ENCODE measurements at places on chromosomes 13 and 19.

- no peak for DNase-seq
These were observed 219.6 kb downstream of the GPC6 start for GRCh38 chr13:93446238-93446637.

GRCh38 chr13:65497265-65497664 is 1732.9 kb downstream of the PCDH9 start:
- DNase-seq: no peak

DNA sequence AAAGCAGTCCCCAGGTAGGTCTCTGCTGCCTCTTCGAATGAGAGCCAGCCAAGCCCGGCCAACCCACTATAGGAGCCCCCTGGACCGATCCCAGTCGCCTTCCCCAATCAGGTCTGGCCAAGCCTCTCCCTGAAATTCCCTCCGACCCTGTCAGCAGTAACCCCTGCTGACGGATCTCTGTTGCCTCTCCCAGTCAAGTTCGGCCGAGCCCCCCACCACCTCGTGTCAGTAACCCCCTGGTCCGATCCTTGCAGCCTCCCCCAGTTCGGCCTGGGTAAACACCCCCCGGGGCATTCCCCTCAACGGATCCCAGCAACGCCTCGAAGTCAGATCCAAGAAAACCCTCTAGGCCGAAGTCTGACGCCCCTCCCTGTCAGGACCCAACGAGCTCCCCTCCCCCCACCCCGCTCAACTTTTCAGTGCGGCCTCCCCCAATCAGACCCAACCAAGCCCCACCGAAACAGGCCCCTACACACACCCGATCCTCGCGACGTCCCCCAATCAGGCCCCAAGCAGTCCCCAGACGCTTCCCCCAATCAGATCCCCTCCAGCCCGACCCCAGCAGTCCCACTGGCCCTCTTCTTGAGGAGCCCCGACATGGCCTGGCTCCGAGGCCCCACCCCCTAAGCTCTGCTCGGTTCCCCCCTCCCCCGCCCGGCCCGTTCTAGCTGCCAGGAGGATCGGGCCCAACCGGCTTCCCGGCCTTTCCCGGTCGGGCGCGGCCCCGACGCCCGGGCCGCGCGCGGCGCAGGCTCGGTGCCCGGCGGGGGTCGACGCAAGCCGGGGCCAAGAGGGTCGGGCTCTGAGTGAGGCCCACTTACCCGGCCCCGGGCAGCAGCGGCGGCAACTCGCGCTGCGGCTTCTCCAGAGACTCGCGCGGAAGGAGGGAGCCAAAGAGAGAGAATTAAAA is 1.8 kb downstream of the TNPO2 start:
- no peak for DNase-seq

DNA sequence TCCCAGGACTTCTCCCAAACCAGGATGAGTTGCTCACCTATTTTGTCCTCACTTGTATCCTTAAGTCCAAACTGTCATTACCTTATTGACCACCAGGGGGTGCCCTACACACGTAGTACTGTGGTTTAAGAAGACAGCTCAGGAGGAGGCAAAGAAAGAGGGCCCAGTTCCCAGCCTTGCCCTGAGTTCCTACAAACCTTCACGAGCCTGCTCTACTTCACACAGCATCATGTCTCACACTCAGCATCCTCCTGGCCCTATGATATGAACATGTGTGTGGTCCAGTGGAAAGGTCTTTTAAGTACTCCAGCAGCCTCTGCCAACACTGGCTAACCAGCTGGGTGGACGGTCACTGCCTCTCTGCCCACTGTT is 8.1 kb upstream of the ZNF784 start:
- peak; percentile 87 for DNase-seq

DNA sequence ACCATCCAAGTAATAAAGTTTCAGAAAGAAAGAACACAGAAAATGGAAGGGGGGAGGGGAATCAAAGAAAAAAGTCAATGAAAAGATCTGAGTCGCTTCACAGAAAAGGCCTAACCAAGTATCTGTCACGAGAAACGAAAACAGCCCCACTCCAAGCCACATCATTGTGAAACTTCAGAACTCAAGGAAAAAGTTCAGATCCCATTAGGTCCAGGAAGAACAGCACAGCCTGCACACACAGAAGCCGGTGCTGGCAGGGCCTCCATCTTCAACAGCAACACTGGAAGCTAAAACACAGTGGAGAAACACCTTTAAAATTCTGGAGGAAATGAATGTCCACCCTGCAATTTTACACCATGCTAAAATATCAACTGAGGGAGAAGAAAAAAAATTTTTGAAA is 8.0 kb downstream of the STK24 start:
- no peak for DNase-seq

- no peak for DNase-seq
These were observed 76.6 kb downstream of the ZIC5 start for GRCh38 chr13:99894840-99895443.

- DNase-seq: peak; percentile 76
These were observed 26.6 kb downstream of the MCF2L start for GRCh38 chr13:112995395-112996191.

DNA sequence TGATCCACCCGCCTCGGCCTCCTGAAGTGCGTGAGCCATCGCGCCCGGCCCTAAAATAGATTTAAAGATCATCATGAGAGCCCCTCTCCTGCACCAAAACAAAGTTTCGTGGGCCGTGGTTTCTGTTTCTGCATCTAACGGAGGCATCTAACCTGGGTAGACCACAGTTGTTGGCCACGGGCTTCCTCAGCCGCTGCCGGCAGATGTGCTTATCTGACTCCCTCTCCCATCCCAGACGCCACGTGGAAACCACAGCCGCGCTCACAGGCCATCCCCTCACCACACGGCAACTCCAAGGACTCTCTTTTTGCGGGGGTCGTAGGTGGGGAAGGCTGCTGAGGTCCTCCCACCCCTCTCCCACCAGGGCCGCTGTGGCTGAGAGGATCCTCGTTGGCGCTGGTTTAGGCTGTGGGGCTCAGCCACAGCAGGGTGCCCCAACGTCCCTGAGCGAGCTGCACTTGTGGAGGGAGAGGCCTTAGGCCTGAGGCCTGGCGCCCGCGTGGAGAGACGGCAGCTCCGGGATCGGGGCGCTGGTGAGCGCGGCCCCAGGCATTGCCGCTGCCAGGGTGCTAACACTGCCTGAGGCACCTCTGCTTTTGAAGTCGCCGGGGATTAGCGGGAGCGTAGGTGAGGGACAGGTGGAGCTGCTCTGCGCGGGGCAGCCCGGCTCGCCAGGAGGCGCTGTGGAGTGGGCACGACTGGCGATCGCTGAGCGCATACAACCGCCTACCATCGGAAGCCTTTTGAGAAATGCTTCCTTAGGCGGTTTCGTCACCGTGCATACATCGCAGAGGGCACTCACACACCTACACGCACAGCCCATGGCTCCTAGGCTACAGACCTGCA is 8.9 kb downstream of the ZSCAN1 start:
- DNase-seq: no peak

DNA sequence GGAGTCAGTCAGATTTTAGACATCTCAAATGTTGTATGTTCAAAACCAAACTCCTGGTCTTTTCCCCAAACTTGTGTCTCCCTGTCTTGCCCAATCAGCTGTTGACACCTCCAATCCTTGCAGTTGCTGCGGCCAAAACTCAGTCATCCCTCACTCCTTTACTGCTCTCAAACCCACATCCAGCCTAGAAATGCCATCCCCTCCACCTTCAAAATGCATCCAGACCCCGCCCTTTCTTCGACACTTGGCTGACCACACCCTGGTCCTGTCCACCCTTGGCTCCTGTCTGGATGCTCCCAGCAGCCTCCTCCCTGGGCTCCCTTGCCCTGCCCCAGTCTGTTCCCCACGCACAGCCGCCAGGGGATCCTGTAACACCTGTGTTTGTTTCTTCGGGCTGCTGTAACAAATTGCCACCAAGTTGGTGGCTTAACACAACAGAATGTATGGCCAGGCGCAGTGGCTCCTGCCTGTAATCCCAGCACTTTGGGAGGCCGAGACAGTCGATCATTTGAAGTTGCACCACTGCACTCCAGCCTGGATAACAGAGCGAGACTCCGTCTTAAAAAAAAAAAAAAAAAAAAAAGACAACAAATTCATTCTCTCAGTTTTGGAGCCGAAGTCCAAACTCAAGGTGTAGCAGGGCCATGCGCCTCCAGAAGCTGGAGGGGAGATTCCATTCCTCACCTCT is 11.7 kb downstream of the PLD3 start:
- DNase-seq: no peak

DNA sequence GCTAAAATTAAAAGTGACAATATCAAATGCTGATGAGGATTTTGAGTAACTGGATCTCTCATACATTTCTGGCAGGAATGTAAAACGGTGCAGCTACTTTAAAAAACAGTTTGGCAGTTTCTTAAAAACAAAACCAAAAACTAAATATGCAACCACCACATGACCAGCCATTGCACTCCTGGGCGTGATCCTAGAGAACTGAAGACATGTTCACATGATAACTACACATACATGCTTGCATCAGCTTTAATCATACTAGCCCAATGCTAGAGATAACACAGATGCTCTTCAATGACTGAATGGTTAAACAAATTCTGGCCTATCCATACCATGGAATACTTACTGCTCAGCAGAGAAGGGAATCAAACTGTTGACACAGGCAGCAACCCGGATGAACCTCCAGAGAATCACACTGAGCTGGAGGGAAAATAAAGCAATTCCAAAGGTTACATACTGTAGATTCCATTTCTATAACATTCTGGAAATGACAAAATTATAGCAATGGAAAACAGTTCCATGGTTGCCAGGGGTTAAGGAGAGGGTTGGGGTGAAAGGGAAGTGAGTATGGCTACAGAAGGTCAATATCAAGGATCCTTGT is 25.5 kb upstream of the NAXD start:
- no peak for DNase-seq

DNA sequence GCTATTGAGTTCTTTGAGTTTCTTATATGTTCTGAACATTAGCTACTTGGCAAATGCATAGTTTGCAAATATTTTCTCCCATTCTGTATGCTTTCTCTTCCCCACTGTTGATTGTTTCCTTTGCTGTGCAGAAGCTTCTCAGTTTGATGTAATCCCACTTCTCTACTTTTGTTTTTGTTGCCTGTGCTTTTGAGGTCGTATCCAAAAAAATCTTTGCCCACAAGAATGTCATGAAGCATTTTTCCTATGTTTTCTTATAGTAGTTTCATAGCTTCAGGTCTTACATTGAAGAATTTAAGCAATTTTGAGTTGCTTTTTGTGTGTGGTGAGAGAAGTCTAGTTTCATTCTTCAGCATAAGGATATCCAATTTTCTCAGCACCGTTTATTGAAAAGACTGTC is 536.7 kb upstream of the ARGLU1 start:
- DNase-seq: no peak

DNA sequence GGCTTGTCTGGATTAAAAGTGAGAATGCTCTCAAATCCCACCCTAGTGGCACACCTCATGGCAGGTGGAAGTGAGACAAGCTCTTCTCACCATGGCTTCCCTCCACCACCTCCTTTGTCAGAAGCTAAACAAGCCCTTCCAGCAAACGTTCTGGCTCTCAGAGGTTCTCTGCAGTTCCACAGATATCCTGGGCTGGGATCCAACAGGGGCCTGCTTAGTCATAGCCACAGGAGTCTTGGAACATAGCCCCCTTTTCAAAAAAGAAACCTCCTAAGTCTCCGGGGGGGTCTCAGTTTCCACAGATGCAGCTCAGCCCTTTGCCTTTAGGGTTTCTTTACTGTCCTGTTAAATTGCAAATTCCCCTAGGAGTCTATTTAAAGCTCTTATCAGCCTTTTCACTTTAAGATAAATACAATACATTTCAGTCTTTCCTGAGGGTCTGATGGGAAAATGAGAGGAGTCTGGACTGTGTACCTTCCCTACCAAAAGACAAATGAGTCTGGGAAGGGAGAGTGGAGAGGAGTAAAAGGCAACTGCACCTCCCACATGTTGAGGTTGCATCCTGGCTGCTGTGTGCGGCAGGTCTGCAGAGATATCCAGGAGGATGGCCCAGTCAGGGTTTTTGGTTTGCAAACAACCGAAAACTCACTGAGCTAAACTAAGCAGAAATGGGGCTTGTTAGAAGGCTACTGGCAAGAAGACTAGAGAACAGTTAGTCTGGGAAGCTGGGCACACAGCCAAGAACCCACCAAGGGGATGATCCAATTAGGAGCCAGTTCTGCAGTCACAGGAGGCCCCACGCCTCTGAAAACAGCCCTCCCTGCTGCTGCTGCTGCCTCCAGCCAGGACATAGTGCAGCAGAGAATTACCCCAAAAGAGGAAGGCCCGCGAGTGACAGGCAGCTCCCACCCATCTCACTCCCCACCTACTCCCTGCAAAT is 41.4 kb upstream of the SERP2 start:
- DNase-seq: no peak

DNA sequence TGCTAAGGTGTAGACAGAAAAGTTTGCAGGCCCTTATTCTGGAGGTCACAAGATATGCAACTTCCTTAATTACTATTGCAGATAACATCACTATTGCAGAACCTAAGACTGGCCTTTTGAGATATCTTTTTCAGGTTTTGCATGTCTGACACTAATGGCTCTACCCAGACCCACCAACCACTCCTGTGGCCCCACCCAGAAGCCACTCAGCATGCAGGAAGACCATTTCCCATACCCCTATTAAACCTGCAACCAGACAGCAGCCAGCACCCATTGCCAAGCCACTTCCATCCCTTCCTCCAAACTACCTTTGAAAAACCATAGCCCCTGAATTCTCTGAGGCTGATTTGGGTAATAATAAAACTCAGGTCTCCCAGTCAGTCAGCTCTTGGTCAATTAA is 297.6 kb downstream of the SLITRK6 start:
- DNase-seq: no peak

DNA sequence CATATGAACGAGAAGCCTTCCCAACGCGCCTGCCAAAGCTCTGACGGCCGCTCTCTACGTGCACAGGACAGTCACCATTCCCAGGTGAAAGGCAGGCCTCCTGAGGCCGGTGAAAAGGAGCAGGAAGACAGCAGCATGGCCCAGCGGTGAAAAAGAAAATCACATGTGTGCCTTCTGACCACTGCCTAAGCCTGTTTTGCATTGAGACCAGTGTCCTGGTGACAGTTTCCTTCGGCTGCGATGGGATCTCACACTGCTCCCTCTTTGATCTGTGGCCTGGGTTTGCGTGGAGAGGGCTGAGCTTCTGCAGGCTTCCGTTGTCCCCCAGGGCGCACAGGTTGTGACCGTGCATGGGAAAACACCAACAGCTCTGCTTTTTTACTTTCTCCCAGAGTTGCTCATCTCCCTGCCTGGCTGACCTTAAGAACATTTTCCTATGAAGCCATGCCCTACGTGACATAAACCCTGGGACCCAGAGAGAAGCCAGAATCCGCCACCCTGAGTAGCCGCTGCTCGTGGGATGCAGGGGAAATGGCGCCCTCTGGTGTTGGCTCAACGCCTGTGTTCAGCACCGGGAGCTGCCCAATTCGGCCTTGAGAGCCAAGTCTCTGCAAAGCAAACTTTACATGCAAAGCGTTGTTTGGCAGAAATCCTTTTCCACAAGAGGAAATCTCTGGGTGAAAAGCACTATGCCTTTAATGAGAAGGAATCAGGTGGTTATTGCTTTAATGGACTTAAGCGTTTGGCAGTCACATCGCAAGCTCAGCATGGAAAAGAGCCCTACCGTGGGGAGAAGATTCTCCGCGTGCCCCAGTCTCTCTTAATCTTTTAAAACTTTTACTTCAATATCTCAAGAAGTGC is 112.2 kb upstream of the GPR12 start:
- no peak for DNase-seq
